HS-5 (cell line): ENCODE measurements at places on chromosomes 5 and 9.

DNA sequence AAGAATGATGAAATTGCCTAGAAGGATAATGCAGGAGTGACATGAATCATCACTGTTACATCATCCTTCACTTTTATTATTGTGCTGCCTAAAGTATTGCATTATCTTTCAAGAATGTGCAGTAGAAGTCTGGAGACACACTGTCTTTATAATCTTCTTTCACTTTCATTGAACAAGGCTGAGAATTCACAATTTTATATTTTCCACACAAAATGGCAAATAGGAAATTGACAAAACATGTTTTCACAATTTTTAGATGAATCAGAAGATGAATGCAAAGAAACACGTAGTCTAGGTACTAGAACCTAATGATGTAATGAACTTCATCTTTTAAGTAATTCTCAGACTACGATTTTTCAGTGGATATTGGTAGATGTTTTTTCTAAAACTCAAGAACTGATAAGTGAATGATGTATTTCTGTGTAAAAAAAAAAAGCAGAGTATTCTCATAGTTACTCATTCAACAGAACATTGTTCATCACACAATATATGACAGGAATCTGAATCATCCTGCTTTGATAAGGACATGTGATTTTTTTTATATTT lies 131.5 kb upstream of the GRHPR start:
- peak; percentile 76 for DNase-seq

DNA sequence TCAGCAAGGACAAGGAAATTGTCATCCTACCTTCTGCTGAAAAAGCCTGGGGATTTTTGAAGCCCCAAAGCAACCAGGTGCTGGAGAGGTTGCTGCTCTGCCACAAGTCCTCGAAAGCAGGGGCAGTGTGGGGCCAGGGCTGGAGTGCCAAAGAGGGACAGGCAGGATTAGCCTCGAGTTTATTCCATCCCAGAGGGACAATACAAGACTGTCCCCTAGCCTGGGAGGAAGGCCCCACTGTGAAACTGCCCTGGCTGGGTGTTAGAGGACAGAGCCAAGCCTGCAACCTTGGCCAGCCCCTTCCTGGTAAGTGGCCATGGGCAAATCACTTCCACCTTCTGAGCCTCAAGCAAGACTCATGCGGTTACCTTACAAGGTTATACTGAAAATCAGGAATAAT lies 55.1 kb downstream of the WHRN start:
- DNase-seq, result no peak

GRCh38 chr5:50964746-50965653 lies 298.6 kb downstream of the PARP8 start:
- no peak for DNase-seq

GRCh38 chr5:3886524-3887451 lies 291.2 kb downstream of the IRX1 start:
- no peak for DNase-seq

DNA sequence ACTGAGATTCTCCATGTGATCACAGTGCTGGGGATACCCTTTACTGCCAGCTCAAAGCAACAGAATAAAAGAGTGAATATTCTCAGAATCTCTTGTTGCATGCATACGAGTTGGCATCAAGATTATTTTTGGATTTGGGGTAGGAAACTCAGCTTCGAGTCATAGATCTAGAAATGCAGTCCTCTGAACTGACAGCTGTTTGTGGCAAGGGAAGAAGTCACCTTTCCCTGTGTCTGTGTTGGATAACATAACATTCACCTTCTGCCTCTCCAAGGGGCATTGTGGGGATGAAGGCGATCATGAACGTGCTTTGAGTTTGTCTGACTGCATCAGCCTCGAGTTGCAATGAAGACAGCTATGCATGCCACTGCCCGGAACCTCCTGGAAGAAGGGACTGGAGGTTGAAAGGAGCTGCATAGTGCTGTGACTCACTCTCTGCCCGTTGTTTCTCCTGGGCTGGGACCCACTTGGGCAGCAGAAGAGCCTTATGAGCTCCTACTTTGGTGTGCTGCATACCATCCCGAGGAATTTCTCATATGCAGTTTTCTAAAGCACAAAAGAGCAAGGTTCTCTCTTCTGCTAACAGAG lies 231.7 kb downstream of the ARHGAP26 start:
- DNase-seq, result peak; percentile 36

DNA sequence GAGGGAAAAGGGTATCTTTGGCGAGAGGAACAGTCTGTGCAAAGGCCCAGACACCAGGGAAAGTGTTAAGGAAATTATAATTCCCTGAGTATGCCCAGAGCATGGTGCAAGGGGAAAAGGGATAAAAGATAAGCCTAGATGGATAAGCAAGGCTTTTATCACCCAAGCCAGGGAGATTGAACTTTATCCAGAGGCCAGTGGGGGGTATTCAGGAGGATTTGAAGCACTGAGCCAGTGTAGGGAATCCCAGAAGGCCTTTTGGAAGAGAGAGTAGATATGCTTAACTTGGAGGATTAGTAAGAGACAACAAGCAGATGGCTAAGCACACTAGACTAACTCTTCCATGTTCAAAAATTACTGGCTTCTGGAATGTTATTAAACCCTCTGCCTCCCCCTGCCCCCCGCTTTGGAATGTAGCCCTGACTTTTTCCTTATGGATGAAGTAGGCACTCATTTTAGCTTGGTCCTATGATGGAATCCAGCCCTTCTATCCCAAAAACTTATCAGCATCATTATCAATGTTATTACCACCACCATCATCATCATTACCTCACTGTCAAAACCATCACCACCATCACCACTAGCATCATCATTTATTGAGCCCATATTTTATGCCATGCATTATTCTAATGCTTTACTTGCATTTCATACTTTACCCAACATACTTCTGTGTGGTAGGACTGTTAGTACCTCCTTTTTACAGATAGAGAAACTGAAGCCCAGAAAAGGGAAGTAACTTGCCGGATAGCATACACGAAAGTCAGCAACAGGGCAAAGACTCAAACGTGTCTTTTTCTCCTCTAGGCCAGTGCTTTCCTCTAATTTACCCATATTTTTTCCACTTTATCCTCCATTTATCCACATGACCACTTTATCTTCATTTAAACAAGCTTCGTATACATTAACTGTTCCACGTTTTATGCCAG lies 237.0 kb downstream of the PAPPA start:
- DNase-seq, result no peak

- DNase-seq, result peak; percentile 65
These were observed 515.9 kb upstream of the CYLC2 start for GRCh38 chr9:102479191-102479590.

DNA sequence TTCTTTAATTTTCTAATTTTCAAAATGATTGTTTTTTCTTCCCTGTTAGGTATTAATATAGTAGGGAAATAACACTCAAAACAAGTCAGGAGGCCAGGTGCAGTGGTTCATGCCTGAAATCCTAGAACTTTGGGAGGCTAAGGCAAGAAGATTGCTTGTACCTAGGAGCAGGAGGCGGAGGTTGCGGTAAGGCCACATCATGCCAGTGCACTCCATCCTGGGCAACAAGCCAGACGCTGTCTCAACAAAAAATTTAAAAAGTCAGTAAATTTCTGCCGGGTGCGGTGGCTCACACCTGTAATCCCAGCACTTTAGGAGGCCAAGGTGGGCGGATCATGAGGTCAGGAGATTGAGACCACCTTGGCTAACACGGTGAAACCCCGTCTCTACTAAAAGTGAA lies 10.2 kb upstream of the CDK7 start:
- DNase-seq, result no peak

- DNase-seq, result no peak
These were observed 165.4 kb upstream of the LHFPL2 start for GRCh38 chr5:78813906-78814530.

DNA sequence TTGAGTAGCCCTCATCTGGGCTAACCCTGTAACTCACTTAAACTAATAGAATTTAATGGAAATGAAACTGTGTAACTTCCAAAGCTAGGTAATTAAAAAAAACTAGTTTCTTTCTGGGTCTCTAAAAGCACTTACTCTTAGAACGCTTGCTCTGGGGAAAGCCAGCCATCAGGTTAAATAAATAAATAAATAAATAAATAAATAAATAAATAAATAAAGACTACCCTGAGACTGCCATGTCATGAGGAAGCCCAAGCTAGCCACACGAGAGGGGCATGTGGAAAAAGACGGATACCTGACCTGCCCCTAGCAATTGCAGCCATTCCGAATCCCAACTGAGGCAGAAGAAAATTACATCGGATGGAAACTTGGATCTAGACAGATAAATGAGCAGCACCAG lies 51.3 kb upstream of the FER start:
- DNase-seq, result no peak

DNA sequence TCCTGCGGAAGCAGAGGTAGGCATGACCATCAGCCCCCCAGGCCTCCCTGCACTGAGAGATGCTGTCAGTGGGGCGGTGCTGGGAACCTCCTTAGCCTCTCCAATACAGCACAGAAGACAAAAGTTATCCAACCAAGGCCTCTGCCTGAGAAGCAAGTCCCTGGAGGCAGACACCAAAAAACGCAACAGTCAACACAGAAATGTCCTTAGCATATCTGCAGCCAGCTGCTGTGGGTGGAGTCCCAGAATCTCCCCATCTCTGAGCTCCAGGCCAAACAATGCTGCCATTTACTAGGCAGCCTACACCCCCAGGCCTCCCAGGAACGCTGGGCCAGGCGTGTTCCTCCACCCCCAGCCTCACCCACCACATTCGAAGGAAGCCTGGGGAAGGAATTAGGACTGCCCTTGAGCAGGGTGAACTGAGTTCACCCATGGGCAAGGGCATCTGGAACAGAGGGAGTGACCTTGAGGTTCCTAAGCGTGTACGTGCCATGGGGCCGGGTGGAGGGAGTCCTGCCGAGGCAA lies 43.7 kb downstream of the STK10 start:
- DNase-seq, result no peak

DNA sequence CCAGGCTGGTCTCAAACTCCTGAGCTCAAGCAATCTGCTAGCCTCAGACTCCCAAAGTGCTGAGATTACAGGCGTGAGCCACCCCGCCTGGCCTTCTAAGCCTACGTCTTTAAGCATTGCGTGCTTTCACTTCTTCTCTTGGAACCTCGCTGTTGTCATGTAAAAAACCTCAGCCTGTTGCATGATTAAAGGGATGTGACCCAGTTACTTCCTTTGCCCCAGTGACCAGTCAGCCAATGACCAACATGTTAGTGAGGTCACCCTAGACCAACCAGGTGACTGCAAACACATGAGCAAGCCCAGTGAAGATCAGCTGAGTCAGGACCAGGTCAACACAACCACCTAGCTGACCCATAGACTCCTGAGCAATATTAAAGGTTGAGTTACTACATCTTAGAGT lies 10.5 kb downstream of the KIF4B start:
- no peak for DNase-seq

DNA sequence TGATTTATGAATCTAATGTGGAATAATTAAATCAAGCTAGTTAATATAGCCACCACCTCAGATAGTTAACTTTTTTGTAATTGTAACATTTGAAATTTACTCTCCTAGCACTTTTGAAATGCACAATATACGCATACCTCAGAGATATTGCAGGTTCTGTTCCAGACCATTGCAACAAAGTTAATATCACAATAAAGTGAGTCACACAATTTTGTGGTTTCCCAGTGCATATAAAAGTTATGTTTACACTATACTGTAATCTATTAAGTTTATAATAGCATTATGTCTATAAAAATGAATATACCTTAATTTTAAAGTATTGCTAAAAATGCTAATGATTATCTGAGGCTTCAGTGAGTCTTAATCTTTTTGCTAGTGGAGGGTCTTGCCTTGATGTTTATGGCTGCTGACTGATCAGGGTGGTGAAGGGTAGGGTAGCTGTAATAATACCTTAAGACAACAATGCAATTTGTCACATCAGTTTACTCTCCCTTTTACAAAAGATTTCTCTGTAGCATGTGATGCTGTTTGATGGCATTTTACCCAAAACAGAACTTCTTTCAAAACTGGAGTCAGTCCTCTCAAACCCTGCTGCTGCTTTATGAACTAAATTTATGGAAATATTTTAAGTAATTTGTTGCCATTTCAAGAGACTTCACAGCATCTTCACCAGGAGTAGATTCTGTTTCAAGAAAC lies 235.1 kb upstream of the ADAMTSL1 start:
- peak; percentile 53 for DNase-seq

DNA sequence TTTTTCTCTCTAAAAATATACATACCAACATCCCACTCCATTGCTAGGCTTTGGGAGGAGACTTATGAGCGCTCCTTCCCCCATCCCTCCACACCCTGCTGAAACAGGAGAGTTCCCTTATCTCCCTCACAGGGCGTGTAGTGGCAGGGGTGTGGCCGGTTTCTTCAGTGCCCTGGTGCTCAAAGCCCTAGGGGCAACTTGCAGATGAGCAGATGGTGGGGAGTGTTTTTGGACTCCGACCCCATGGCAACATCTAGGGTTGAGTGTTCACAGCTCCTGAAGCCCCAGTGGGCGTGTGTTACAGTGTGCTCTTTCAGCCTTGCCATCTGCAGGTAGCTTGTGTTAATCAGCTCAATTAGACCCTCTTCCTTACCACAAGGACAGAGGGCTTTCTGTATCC lies 409.5 kb downstream of the MAT2B start:
- DNase-seq, result no peak

DNA sequence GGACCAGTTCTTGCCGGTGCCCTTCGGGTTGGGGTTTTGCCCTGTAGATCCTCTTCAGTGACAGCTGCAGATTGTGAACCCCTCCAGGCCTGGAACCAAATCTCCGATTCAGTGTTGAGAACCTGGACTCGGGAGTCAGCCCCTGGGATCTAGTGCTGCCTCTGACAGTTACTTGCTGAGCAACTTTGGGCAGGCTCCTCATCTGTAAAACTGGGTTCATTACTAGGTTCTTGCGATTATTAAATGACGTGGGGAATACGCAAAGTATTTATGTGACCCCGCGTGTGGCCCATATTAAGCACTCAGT lies 600 bp downstream of the ERCC6L2 start:
- DNase-seq, result no peak

GRCh38 chr5:146461319-146461718 lies 14.2 kb downstream of the TCERG1 start:
- no peak for DNase-seq
